ENCODE measurements at places on chromosomes 7 and 10.
A peak's percentile ranks its signal among the peaks of the same experiment; 100 is the strongest.

DNA sequence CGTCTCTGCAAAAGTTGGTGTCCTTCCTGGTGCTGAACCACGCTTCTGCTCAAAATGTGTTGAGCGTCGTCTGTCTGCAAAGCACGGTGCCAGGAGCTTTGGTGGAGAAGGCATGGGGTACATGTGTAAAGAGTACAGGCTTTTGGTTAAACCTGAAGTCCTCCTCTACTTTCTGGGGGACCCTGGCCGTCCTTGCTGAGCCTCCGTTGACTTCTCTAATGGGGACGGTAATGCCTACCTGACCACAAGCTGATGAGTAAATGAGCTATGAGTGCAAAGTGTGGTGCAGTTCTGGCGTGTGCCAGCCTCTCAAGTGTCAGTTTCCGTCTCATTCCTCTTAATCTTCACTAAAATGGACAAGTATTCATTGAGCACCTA is 527 bp upstream of the HERPUD2 start:
- DNase-seq: no peak

DNA sequence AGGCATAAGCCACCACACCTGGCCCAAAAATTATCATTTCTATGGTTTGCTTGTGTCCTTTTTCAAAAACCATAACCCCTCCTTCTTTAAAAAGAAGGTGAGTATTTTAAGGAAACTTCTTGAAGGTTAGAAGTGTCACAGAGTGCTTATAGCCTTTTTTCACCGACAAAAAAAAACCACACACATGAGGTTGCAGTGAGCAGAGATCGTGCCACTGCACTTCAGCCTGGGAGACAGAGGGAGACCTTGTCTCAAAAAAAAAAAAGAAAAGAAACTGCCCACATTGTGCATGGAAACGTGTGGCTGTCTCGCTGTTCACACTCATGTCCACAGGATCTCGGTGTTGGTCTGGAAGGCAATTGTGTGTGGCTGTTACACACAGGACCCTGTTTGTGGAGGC is 157.4 kb upstream of the PFKP start:
- no peak for DNase-seq

- DNase-seq: no peak
These were observed 63.0 kb downstream of the RGS10 start for GRCh38 chr10:119479532-119479931.

GRCh38 chr10:118827053-118827452 is 72.3 kb upstream of the CACUL1 start:
- no peak for DNase-seq

- no peak for DNase-seq
These were observed 80.8 kb upstream of the PLXNA4 start for GRCh38 chr7:132656846-132657776.

GRCh38 chr7:132430861-132431822 is 145.1 kb downstream of the PLXNA4 start:
- peak; percentile 43 for DNase-seq

DNA sequence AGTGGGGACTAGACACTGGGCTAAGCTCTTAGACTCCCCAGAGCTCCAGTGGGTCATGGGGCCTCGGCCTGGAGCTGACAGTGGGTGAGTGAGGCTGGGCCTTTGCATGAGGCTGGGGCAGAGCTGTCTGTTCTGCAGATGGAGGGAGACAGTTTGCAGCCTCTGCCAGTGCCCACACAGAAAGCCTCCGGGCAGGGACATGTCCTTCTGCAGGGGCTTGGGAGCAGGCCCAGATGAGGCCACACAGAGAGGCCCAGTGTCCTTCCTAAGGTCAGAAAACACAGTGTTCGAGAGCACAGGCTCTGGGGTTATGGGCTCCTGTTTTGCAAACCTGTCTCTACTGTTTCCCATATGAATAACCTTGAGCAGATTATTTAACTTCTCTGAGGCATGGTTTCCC is 25.1 kb upstream of the HK1 start:
- DNase-seq: no peak

DNA sequence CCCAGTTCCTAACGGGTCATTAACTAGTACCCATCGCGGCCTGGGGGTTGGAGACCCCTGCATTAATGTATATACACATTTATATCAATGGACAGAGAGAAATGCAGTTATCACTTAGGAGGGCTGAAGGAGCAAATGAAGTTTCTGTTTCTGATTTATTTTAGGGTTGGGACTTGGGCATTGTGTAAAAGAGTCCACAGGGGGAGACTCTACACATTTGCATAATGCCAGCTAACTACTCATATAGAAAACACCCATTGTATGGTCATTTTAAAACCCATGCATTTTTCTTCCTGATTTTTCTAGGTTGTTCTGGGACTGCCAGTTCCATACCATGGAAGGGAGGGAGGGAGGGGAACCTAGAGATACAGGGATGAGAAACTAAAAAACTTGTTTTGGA is 23.5 kb downstream of the BCCIP start:
- no peak for DNase-seq

DNA sequence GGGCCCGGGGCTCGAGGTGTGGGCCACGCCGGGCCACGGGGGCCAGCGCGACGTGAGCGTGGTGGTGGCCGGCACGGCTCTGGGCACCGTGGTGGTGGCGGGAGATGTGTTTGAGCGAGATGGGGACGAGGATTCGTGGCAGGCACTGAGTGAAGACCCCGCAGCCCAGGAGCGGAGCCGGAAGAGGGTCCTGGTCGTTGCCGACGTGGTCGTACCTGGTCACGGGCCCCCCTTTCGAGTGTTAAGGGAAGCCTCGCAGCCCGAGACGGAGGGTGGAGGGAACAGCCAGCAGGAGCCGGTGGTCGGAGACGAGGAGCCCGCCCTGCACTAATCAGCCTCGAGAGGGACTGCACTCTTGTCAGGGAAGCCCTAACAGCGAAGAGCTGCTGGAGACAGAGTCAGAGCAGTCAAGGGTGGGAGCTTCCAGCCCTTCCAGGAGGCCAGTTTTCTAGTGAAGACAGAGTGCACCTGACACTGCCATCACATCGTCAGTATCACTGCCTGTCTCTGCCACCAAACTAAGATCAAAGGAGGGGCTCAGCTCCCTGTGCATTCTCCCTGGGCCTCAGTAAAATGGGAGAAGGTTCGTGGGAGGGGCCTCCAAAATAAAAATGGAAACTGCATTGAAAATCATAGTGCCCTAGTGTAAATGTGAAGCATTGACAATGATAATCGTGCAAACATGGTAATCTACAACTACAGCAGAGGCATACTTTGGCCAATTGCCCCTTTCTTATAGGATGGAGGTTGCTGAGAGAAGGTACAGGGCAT is 1.3 kb downstream of the MBLAC1 start:
- no peak for DNase-seq

DNA sequence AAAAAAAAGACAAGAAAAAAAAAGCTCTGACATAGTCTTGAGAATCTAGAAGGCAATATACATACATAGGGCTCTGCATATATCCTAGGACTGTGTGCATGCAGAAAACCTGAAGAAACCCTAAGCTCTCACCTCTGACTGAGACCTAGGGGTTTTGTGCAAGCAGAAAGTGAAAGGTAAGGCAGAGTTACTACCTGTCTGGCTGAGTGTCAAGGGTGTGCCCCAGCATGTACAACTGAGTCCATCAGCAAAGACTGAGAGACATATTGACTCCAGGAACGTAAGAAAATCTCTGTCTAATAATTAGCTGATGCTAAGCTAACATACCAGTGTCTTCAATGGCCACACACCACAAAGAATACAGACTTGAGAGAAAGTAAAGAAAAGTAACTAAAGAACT is 16.3 kb upstream of the HNRNPH3 start:
- no peak for DNase-seq

DNA sequence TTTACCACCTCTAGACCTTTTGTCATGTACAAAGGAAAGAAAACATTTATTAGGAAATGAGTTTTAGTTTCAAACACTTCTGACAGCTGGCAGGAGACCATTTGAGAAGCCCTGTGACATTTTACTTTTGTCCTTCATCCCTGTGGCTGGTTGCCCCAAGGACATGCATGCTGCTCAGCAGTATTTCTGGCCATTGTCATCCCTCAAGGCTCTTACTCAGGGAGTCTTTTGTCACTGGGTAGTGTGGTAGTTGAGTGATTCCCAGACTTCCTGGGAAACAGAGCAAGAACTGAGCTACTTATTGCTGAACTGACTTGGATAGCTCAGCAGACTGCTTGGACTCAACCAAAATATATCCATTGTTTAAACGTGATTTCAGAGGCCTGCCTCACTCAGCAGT is 142.8 kb downstream of the LRRC4 start:
- no peak for DNase-seq

GRCh38 chr7:857661-858060 is 18.7 kb upstream of the GET4 start:
- DNase-seq: no peak

- peak; percentile 32 for DNase-seq
These were observed 153.3 kb downstream of the STK31 start for GRCh38 chr7:23863209-23863787.

DNA sequence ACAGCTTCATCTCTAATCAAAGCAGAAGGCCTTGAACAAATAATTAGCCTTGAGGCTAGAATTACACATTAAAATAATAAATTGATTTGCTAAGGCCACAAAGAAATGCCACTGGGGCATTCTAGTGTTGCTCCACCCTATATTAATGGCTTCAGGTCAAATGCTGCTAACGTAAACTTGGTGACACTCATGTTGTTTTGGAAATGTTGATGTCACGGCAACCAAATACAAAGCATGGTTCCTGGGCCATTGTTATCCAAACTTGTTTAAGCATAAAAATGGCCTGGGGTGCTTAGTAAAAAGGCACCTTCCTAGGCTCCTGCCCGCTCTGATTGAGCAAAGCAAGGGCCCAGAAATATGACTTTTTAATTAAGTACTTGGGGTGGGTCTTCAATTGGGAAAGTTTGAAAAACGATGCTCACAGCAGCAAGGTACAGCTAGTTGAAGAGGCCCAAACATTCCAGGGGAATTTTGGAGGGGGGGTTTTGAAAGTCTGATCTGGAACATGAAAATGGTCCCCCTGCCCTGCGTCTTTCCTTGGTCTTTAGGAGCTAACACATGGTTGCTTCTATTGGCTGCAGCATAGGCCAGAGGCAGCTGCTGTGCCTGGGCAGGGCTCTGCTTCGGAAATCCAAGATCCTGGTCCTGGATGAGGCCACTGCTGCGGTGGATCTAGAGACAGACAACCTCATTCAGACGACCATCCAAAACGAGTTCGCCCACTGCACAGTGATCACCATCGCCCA is 67.8 kb downstream of the ABCC2 start:
- no peak for DNase-seq

DNA sequence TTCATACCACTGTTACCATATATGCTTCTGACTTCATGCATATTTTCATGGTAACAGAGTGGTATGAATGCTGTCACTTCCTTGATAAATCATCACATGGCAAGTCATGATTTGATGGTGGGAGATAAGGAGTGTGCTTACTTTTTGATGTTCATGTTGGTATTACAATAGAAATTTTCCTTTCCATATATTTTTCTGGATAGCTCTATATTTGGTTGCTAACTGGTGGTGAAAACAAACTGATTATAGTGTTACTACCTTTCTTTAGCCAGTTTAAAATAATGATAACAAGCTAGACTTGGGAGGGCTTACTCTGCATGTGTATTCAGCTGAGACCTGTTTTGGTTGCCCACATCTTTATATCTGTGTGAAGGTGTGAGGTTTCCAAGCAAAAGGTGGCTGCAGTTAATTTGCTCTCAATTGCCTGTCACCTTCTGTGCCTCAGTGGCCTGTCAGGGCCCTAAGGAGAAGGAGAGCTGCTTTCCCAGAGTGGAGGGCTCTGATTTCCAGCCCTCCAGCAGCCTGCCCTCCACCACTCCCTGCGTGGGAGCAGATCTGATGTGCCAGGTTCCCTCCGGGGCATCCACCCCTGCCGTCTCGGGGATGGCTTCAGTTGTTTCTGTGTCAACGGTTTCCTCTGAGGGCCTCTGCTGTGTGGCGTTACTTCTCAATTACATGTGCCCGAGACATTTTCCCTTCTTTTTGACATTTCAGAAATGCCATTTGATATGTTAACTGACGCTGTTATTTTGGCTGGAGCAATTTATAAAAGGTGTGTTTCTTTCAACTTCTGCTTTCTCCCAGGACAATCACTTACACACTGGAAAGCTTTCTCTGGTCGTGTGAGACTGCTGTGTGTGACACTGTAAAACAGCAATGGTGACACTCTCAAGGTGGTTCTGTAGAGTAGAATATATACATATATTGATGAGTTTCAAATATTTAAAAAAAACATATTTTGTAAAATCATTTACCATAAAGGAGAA is 107.7 kb upstream of the KLF6 start:
- DNase-seq: no peak

DNA sequence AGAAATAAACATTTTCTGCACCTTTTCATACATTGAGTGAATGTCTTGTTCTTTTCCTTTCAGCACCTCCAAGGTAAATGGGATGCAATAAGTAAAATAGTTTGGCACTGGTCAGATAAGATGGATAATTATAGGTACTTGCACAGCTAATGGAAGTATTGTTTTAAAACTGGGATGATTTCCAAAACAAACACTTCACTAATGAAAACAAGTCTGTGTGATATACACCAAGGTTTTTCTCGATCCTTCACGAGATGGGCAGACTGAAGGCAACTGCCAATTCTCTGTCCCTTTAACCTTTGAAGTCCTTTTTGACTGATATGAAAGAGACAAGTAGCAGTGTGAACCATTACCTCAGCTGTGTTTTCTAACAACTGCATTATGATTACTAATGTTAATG is 423.8 kb downstream of the GFRA1 start:
- no peak for DNase-seq

- no peak for DNase-seq
These were observed 82.7 kb downstream of the PAX2 start for GRCh38 chr10:100827819-100828737.

GRCh38 chr7:28754027-28754426 is 204.1 kb downstream of the TRIL start:
- no peak for DNase-seq

DNA sequence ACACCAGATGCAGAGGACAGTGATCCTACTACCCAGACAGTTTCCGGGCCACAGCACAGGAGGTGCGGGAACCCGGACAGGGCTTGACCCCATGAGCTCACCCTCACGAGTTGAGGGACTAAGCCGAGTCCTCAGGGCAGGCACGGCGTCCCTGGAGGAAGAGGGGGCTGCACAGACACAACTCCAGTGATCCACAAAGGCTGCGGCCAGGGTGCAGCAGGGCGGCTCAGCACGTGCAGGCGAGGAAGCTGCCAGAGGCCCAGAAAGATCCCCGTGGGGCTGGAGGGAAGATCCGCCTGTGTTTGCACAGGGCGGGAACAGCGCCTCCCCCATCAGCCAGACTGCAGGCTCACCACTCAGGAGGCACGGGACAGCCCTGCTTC is 45.9 kb upstream of the TMEM72 start:
- DNase-seq: no peak

- DNase-seq: no peak
These were observed 1.9 kb downstream of the CRYGN start for GRCh38 chr7:151437866-151438516.

- no peak for DNase-seq
These were observed 297.8 kb downstream of the CNTNAP2 start for GRCh38 chr7:146414373-146414772.
